CD4-positive, alpha-beta T cell treated with Interleukin-6 for 4 hours (primary cell): ENCODE measurements at places on chromosomes 2 and 18.

- no peak for DNase-seq
Observed at GRCh38 chr2:235513984-235514626, 20.3 kb downstream of the AGAP1 start.

DNA sequence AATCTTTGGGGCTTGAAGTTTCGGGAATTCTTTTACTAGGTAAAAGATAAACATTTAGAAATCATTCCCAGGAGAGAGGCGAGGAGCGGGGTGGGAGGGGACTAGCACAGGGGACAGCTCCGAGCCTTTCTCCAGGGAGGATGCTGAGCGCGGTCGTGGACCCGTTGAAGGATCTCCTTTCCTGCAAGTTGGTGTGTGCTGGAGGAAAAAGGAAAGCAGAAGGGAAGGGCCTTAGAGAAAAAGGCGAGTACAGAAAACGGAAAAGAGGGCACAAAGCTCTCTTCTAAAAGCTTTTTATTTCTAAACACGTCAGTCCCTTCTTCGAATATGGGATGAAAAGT, 640 bp downstream of the SLC39A6 start:
- DNase-seq = no peak

- no peak for DNase-seq
Observed at GRCh38 chr2:17231394-17231965, 286.8 kb downstream of the RAD51AP2 start.

- DNase-seq = no peak
Observed at GRCh38 chr18:30763902-30764350, 278.6 kb downstream of the DSC3 start.

DNA sequence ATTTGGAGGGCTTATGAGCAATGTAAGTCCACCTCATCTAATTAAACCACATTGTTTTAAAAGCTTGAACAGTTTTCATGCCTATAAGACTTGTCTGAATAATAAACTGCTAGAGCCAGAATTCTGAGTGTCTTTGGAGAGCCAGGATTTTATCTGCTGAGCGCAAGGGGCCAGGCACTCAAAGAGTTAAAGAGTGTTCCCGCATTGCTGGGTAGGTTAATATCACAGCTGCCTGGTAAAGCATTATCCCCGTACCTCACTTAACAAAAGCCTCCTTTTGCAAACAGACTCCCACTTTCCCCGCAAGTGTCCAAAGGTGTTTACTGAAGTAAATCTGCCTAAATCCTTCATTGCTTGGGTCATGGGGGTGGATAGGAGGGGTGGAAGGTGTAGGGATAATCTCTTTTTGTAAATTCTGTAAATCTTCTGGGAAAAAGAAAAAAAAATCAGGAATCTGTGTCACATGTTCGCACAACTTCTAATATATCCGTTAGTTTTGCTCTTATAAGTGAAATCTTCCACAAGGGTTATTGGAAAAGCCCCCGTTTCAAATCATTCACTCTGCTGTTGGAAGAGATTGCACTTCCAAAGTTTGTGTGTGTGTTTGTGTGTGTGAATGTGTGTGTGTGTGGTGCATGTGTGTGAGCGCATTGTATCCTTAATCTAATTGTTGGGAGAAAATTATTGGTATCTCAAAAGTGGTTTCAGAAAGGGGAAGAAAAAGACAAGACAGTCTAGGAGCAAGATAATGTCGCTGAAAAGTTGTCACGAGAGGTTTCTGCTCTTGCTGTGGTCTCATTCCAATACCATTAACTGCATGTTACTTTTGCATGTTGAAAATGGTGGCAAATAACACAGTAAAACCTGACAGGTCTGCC, 10.7 kb downstream of the ZEB2 start:
- no peak for DNase-seq
